NCI-H1436 (cell line): ENCODE measurements at places on chromosomes 11 and 22.
A peak's percentile ranks its signal among the peaks of the same experiment; 100 is the strongest.

GRCh38 chr11:16001899-16002426 lies 354.4 kb downstream of the SOX6 start:
- peak; percentile 58 for DNase-seq

DNA sequence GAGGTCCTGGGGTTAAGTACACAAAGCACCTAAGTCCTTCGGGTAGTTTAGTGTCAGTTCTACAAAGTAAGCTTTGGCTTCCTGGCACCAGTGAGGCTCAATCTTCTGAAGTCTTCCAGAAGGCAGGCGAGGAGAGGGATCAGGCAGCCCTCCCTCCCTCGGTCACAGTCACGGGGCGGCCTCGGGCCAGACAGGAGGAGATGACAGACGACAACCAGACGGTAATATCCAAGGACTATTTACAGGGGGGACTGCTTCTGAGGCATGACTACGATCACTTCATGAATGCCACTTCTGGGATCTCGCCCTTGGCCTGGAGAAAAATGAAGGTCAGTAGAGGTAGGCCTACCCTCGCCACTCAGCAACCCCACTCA lies 383 bp upstream of the TMEM223 start:
- DNase-seq: no peak

GRCh38 chr11:59206635-59207034 lies 6.1 kb downstream of the MPEG1 start:
- no peak for DNase-seq

DNA sequence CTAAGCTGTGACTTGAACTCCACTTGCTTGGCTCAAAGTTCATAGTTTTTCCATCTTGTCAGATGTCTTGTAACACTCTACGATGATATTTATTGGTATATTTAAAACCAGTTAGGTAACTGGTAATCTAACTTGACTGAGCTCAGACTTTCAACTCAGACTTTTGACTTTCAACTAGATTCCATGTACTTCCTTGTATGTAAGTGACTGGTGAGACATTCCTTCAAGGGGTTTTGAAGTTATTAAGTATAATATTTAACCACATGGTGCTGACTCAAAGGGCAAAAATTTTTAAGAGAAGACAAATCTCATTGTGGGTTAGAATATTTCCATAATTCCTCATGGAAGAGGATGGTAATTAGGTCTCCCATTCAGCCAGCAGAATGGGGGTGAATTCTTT lies 631.3 kb upstream of the ANO5 start:
- no peak for DNase-seq

- DNase-seq: no peak
These were observed 3.3 kb upstream of the DGCR8 start for GRCh38 chr22:20076627-20077172.
